ENCODE measurements at places on chromosomes 2 and 18.

- no peak for DNase-seq
These were observed 53.4 kb downstream of the ADI1 start for GRCh38 chr2:3465844-3466481.

DNA sequence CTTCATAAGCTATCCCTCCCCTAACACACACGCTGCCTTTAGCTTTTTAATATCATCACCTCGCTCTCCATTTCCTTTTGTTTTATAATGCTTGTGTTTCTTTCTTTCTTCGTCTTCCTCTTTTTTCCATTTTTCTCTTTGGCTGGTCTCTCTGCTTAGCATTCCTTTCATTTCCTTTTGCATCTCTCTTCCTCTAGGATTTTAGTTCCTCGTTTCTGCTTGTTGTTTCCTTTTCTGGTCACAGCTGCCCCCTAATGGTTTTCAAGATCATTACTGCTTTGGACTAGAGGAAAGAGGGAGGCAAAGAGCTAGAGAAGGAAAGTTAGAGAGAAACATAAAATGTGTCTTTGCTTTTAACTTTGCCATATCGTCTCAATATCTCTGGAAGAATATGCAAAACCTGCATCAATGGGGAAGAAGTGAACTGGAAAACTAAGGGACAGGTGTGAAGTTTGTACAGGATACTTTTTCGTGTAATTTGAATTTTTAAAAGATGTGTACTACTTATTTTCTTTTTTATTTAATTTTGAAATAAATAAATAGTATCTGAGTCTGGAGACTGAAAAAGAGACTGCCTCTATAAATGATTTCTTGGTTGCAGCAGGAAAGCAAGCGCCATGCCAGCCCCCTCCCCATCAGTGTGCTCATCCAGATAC is 6.3 kb upstream of the NRP2 start:
- no peak for DNase-seq

DNA sequence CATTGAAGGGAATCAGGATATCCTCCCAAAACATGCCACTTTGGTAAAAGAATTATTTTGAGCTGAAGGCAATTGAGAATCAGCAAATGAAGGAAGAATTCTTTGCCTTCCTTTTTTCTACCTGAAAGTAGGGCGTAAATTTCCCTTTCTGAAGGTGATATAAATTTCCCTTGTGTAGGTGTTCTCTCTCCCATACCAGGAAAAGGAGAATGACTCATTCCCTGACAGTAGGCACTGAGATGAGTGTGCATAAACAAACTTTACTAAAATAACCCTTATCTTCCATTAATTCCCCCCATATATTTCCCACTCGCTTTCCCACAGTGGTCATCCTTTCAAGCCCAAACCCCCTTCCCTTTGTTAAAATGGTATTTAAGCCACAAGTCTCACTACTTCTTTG is 1339.0 kb downstream of the LRP1B start:
- DNase-seq: no peak

DNA sequence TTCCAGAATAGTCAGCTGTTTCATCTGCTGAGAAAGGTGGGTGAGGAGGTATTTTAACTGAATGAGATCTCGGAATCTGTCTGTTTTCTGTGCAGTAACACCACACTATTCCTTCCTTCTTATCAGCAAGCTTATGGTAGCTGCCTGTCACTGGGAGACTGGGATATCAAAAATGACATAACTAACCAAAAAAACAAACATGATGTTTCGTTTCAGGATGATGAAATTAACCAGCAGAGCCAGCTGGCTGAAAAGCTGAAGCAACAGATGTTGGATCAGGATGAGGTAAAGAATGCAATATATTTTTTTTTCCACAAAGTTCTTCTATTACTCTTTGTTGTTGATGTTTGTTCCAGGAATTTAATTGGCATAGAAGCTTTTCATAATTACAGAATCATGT is 59.8 kb upstream of the LYPD6B start:
- DNase-seq: no peak

GRCh38 chr2:89763581-89764485 is 1072.4 kb downstream of the RPIA start:
- no peak for DNase-seq

GRCh38 chr18:75173125-75173432 is 35.9 kb downstream of the PTGR3 start:
- peak; percentile 11 for DNase-seq

DNA sequence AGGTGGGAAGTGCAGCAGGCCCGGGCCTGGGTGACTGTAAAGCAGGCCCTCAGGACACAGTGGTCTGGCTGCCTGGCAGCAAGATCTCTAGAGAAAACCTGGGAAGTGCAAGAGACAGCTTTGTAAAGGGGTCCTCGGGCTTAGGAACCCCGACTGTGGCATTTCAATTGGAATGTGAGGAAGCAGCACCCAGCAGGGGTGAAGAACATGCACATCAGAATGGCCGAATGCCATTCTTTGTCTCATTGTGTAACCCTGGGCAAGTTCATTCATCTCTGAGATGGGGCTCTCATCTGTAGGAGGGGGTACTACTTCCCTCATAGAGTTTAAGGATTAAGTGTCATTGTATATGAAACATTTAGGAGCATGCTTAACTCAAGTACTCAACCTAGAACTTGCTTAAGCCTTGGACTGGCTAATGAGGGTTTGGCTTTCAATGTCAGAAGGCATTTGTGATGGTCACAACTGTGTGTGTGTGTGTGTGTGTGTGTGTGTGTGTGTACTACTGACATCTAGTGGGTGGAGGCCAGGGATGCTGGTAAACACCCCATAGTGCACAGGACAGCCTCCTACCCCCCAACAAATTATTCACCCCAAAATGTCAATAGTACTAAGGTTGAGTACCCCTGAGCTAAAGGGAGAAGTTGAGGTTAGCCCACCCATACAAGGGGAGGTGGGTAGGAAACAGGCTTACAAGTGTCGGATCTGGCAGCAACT is 29.3 kb downstream of the MEX3C start:
- DNase-seq: no peak

GRCh38 chr2:157874348-157874747 is 1.8 kb downstream of the ACVR1 start:
- no peak for DNase-seq

- DNase-seq: no peak
These were observed 1.7 kb upstream of the MGAT5 start for GRCh38 chr2:134252092-134252750.

- DNase-seq: no peak
These were observed 24.4 kb downstream of the SCN9A start for GRCh38 chr2:166351319-166351718.

GRCh38 chr2:167905668-167906067 is 341.7 kb downstream of the STK39 start:
- no peak for DNase-seq

Measured in CD4-positive, alpha-beta memory T cell (primary cell).